Mononuclear cell (primary cell): ENCODE measurements at places on chromosomes 1 and 21. TPM values are rescaled to one million over a fixed set of nuclear protein-coding genes. Genes with fewer than 3 reads are reported as not detected.

Gene TEX38
- not detected for total RNA-seq

Gene SPRTN
- 31.8 TPM for total RNA-seq

Gene ADCY10
- total RNA-seq, result not detected

Gene GLMN
- 11.8 TPM for total RNA-seq

Gene CLCA1
- total RNA-seq, result not detected

Gene FHL3
- 8.3 TPM for total RNA-seq

Gene PTPN7
- total RNA-seq, result 51.7 TPM

Gene NBPF26
- 36.6 TPM for total RNA-seq

Gene RAB42
- total RNA-seq, result 0.52 TPM

Gene FCER1A
- total RNA-seq, result 16.5 TPM

Gene DNAH14
- 2.7 TPM for total RNA-seq

Gene GUCA2B
- not detected for total RNA-seq

Gene ERICH3
- under 0.01 TPM for total RNA-seq

Gene DNM3
- total RNA-seq, result 20.5 TPM

Gene PGLYRP4
- total RNA-seq, result not detected

Gene RCSD1
- 64.1 TPM for total RNA-seq

Gene NBPF20
- total RNA-seq, result 1.7 TPM

Gene CDK11B
- total RNA-seq, result 9.3 TPM

Gene TFF3
- total RNA-seq, result not detected

Gene SLX9
- 5.2 TPM for total RNA-seq

Gene AADACL3
- not detected for total RNA-seq

Gene SLC45A3
- total RNA-seq, result 2.0 TPM

Gene KAZN
- 0.31 TPM for total RNA-seq

Gene BARHL2
- total RNA-seq, result not detected
